ENCODE measurements at places on chromosomes 5 and 9.

- no peak for DNase-seq
Observed at GRCh38 chr5:38722918-38723317, 122.9 kb upstream of the OSMR start.

DNA sequence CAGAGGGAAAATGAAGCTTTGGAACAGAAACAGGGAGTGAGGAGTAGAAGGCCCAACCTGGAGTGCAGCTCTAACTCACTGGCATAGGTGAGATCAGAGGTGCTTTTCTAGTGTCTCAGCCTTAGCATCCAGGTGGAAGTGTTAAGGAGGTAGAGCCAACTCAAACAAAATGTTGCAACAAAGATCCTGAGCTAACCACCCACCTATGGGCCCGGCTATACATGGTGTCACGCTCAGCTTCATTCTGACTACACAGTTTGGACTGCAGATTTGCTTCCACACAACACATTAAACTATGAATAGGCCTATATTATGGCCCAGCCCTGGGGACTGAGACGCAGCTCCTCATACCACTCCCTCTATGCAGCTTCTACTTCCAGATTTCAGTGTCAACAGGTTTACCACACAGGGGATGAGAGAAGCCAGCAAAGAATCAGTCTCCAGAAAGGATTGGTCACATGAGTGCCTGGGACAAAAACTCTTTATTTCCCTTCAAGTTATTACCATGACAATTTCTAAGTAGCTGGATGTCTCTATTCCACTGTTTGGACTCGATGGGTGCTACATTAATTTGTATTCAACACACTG, 9.0 kb downstream of the C5orf63 start:
- no peak for DNase-seq

GRCh38 chr5:156411185-156411613, 84.2 kb downstream of the SGCD start:
- no peak for DNase-seq

- DNase-seq: no peak
Observed at GRCh38 chr9:112520656-112521055, 34.0 kb downstream of the KIAA1958 start.

DNA sequence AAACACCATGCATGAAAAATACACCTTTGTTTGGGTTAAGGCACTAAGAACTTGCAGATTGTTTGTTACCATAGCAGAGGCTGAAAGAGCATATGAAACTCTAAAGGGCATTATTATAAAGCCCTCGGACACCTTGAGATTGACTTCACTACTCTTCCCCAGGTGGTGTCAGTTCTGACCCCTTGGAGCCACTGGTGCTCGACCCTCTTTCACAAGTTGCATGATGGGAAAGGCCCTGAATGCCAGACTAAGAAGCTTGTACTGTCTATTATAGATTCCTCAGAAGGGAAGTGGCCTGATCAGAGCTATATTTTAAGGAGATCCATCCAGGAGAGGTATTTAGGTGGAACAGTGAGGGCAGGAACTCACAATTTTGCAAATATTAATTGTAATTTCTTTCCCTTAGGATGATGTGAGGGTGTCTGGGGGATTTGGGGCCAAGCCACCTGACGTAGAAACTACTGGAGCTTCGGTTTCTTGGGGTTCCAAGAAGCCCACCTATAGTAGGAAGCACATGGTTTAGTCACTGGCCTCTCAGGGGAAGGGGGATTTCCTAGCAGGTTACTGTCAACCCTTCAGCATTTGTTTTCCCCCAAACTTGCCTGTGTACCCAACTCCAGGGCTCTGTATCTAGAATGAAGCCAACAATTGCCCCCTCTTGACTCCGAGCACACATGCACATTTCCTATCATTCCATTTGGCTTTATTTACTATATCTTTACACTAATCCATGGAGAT, 16.2 kb downstream of the FBXO10 start:
- no peak for DNase-seq

All from suprapubic skin (tissue), 4 donors.